ENCODE measurements at places on chromosomes 1 and 21.

DNA sequence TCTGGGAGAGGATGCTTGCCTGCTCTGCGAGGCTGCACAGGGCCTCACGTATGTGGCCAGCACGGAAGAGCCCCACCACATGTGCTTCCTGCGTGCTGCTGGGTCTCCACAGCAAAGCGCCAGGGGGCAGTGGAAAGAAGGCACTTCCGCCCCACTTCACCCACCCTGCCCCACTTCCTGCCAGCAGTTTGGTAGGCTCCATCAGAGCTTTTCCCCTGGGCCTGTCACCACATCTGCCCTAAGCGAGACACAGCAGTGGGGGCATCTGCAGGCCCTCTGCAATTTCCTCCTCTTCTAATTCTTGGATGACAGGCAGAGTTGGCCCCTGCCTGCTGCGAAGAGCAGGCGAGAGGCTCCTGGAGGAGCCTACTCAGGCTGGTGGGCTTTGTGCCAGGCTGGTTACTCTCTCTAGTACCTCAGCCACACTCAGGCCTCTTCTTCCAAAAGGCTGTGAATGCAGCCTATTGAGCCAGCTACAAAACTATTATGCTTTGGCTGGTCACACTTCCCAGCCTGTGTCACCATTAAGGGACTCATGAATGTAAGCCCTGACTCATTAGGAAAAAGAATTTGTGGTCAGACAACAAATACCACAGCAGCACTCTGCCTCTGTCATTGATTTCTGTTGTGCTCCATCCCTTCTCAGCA lies 25.0 kb downstream of the CD244 start:
- DNase-seq, result no peak

DNA sequence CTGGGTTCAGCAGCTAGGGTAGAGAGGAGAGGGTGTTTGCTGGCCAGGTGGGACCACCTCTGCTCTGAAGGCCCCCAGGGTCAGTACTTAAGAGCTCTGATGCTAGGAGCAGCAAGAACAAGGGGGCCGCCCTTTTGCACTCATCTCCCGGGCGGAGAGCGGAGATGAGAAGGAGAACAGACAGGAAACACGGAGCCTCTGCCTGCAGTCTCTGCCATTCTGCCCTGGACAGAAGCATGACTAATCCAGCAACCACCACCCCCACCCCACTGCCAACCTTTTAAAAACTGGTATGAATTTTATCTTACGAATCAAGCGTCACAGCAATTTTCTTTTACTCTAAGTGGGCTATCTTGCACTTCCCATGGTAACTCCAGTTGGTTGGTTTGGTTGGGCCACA lies 34.5 kb downstream of the PARP1 start:
- DNase-seq, result no peak

- DNase-seq, result no peak
These were observed 40.9 kb upstream of the GFI1 start for GRCh38 chr1:92527670-92528069.

DNA sequence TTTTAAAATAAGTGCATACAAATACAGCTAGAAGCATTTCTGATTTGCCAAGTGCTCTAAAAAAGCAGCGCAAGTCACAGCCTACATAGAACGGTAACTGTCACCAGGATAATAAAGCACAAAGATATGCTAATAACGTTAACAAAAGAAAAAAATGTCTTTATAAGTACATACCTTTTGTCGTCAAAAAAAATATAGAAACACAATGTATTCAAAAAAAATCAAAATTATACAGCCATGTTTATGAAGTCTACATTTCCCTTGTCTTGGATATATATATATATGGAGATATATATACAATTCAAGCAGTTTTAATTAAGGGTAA lies 3.2 kb downstream of the IRF2BP2 start:
- DNase-seq, result no peak

GRCh38 chr1:239237912-239238311 lies 148.5 kb upstream of the CHRM3 start:
- DNase-seq, result no peak

DNA sequence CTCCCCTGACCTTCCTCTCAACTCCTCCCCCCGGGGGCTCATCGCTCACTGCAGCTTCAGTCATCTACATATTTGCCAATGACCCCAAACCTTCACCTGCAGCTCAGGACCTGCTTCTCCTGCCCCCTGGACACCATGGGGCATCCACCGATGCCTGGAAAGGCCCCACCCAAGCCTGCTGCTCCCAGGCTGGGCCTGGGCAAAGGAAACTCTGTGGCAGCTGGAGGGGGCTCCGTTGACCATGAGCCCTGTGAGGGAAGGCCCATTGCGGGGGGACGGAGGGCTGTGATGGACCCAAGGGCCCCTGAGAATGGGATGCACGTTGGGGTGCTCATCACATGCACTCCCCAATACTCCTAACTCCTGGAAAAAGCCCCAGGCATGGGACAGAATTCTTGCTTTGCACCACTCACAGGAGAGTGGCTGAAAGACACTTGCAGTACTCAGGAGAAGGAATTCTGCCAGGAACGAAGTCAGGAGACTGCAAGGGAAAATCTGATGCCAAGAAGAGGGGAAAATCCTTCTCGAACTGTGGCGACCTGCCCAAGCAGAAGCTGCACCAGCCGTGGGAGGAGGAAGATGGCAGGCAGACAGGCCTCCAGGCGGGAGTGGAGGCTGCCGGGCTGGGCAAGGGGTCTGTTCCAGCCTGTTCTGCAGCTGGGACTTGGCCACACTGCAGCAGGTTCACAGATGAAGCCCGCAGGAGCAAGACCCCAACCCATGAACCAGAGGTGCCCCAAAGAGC lies 18.4 kb downstream of the MATN1 start:
- no peak for DNase-seq

DNA sequence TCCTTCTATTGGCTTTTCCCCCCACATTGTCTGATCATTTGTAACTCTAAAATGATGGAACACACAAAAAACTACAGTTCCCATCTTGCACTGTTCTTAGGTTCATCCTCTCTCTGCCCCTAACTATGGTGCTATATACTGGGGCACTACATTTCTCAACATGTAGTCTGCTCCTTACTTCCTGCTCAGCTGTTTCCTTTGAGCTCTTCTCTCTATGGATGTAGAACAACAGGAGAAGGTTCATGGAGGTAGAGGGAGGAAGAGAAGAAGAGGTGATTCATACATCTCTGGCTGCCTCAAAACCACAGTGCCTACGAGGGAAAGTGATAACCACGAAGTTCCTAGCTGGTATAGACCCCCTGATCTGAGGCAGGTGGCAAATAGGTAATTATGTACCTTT lies 7.0 kb upstream of the C1orf146 start:
- no peak for DNase-seq

DNA sequence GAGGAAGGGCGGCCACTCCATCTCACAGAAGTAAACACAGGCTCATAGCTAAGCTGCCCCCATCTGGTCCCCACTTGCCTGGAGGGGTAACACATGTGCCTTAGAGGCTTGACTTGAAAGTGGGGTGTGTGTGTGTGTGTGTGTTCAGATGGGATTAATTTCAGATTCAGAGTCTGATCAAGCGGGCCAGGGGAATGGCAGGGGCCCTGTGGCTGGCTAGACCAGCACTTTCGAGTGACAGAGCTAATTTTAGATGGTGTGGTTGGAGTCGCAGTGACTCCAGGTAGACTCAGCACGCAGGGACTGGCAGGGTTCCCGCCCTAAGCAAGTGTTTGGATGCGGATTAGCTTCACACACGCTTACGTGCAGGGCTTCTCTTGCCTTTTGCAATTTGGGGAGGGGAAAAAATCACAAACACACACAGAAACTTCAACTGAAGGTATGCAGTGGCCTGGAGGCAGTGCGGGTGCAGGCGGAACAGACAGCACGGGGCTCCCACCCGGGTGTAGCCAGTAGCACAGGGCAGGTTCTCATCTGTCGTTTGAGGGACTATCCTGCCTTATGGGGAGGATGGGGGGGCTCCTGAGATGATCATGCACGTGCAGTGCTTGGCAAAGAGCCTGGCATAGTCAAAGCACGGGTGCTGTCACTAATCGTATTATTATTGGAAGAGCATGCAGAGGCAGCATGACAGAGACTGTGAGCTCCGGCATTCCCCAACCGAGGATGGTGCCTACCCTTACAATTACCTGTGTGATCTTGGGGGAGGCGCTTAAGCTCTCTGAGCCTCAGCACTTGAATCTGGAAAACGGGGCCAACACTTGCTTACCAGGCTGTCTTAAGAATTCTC lies 1.3 kb downstream of the EDN2 start:
- DNase-seq, result no peak

- no peak for DNase-seq
These were observed 53.3 kb upstream of the QSOX1 start for GRCh38 chr1:180101411-180101810.
